ENCODE measurements at places on chromosomes 1 and 21.
A peak's percentile ranks its signal among the peaks of the same experiment; 100 is the strongest.

GRCh38 chr1:163807331-163808049 lies 485.7 kb downstream of the NUF2 start:
- DNase-seq = no peak

DNA sequence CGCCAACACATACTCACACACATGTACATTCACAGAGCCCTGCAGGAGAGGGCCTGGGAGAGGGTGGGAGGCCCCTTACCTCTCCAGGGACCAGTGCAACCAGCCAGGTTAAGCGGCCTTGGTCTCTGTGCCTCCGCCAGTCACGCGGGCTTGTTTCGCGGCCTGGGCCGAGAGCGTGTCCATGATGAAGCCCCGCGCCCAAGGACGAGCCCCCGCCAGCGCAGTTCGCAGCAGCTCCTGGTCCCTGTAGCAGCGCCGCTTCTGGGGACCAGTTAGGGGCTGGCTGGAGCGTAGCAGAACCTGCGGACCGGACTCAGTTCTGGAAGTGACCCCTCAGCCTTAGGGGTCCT lies 7.3 kb upstream of the FAM167B start:
- no peak for DNase-seq

- DNase-seq = no peak
Measured at GRCh38 chr21:34890724-34891612, 158.1 kb downstream of the RUNX1 start.

DNA sequence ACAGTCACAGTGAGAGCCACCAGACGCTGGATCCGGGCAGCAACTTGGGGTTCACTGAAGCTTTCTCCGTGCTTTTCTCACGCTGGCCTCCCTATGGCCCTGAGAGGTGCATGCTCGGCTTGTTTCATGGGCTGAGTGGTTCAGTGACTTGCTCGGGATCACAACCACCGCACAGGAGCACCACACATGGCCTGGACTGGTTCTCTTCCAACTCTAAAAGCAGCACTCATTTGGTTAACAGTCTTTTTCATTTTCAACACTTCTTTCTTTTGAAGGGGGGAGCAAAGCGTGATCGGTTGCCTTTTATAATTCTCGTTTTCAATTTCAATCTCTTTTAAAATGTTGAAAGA lies 26.2 kb downstream of the UBIAD1 start:
- no peak for DNase-seq

- no peak for DNase-seq
Measured at GRCh38 chr1:23020706-23021405, 1.6 kb downstream of the KDM1A start.

DNA sequence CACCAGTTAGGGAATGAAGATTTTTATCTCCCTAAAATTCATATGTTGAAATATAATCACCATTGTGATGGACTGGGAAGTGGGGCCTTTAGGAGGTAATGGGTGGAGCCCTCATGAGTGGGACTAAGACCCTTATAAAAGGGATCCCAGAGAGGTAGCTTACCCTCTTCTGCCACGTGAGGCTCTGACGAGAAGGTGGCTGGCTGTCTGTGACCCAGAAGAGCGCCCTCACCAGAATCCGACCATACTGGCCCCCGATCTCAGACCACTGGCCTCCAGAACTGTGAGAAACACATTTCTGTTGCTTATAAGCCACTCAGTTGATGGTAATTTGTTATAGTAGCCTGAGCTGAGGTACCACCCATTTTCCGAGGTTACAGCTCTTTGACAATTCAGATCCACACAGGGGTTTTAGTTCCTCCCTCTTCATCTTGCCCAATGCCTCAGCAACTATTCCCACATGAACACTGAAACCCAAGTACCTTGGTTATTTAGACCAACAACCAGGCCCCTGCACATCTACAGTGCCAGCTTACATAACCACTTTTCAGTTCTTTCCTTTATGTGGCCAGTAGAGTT lies 27.6 kb upstream of the HUNK start:
- no peak for DNase-seq

DNA sequence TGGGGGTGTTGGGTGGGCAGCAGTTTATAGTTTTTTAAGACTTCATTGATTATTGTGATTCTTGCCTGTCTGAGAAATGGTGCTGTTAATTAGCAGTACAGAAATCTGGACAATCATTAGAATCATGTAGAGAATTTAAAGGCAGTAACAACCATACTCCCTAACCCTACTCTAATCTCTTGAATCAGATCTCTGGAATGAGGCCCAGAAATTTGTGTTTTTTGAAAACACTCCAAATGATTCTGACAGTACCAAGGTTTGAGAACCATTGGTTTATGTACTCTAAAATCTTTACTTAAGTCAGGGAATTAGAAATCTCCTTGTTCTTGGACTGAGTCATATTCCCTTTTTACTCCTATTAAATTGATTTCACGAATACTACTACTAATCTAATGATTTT lies 24.0 kb downstream of the FNBP1L start:
- DNase-seq = no peak

DNA sequence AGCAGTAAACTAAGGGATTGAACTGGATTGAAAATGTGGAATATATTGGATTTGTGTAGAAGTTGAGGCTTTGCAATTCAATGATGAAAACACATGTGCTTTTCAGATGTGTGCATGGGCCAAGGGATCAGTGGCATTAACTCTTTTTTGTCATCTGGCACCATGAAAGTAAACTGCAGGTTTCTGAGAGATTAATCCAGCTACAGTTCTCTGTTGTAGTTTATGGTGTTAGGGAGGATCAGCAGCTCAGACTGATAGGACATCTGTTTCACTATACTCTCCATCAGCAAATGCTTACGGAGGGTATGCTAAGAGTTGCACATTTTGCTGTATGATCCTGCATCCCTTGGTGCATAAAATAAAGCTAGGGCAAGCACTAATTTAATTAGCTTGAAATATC lies 82.6 kb downstream of the C1orf21 start:
- DNase-seq = no peak

DNA sequence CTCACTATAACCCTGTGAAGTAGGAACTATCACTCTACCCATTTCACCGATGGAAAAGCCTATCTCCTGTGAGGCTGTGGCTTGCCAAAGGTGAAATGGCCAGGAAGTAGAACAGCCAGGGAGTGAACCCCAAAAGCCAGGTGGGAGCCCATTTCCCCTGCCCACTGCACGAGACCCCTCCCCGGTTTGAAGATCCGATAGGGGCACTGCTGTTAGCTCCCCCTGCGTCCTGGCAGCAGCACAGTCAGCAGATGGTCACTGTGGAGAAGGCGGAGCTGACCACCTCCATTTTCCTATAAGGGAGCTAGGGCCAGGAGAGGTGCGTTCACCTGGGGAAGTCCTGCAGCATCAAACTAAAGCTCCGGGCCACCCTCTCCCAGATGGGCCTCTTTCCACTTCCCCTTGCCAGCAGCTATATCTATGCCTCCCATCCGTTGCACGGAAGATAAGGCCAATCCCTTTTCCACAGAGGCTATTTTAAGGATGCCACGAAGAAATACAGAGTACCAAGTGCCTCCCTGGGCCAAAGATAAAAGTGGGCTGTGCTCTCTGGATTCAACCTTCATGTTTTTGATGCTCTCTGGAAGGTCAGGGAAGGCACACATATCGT lies 7.8 kb downstream of the ERG start:
- no peak for DNase-seq

DNA sequence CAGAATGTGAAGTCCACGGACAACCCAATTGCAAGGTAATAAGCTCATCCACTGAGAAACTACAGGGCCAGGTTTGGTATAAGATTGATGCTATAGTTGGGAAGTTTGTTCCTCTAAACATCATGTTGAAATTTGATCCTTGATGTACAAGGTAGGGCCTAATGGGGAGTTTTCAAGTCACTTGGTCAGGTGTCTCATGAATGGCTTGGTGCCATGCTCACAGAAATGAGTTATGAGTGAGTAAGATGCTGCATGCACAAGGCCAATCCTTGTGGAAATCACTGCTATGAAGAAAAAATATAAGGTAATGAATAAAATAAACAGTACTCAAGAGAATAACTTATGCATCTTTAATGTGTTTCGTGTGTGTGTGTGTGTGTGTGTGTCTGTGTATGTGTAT lies 1891.2 kb downstream of the NCAM2 start:
- DNase-seq = no peak

DNA sequence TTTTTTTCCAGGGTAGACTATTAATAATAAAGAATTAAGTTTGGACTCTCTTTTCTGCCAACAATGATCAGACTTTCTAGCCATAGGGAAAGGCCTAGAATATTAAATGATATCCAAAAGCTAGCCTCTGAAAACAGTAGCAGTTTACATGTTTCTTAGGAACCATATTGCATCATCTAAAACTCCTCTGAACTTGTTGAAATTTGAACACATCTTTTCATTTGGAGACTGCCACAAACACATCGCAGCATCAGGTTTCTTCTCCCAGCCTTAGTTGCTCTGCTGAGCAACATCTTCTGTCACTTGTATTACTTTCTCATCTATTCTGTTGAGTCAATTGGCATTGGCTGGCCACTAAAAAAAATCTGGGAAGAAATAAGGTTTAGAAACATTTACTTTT lies 63.2 kb upstream of the GNG4 start:
- no peak for DNase-seq

DNA sequence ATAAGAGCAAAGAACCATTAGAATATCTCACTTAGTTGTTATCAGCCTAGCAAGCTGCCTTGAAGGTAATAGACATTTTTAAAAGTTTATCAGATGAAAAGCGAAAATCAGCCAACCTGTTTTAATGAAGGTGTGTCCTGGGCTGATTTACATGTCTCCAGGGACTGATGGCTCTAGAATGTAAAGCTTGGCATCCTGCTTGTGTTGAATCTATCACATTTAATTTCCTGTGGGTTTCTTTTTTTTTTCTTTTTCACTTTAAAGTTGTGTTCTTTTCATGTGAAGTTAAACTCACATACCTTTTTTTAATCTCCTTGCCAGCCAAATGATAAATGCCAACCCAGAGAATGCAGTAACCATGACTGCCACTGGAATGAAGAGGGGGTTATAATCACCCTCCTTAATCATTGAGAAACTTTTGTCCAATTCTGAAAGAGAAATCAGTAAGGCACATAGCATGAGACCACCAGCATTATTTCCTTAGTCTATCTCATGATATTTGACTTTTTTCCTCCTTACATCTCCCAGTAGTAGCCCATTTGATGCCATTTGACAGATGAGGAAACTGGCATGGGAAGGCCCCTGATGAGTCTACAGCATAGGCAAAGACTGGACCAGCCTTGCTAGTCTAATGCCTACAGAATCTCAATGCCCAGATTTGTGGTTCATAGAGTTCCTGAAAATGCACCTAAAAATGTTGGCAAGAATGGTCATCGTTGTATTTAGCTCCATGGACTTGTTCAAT lies 10.0 kb downstream of the SELL start:
- DNase-seq = no peak

GRCh38 chr1:182877842-182878241 lies 38.7 kb downstream of the DHX9 start:
- DNase-seq = no peak

- no peak for DNase-seq
Measured at GRCh38 chr1:3155056-3155925, 86.3 kb downstream of the PRDM16 start.

- DNase-seq = no peak
Measured at GRCh38 chr1:76191561-76191960, 117.0 kb downstream of the ST6GALNAC3 start.

DNA sequence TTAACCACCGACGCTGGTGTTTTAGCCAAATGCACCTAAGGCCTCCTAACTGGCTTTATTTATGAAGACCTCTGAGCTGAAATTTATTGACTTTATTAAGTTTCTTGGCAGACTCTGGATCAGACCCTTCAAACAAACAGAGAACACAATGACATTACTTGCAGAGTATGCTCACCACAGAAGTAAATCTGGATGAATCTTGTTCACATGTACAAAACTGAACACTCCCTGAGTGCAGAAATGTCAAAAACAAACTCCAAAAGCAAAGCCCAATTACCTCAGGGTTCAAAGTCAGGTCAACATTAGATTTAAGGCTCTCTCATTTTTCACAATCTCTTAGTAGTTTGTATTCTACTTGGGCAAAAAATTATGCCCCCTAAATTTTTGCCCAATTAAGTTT lies 218.6 kb downstream of the SLC45A1 start:
- no peak for DNase-seq

DNA sequence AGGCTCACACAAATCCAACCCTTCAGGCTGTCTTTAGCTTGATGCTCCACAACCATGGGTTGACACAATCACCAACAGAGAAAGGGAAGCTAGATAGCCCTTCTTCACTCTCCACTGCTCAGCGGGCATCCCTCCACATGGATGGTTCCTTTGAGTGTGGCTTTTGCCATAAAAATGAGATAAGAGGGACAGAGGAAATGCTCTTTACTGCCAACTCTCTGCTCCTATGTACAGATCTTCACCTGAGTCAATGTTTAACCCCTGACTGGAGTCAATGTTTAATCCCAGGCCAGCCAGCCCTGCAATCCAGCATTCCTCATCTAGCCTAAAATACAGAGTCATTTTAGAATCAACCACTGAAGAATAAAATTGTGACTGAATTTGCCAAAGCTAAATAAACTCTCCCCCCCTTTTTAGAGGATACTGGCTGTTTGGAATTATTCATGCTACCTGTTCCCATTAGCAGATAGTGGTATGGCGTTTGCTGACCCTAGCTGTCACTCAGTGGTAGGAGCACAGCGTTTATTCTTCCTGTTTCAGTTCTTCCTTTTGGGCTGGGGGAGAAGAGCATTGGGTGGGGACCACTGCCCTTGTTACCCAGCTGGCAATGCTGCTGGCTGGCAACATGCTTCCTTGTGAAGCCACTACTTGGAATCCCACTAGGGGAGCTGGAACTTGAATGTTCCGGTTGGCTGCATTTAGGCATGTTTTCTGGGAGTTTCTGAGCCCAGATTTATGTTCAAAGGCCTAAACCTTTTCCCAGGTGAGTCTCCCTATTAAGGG lies 5.2 kb upstream of the PIGR start:
- no peak for DNase-seq

DNA sequence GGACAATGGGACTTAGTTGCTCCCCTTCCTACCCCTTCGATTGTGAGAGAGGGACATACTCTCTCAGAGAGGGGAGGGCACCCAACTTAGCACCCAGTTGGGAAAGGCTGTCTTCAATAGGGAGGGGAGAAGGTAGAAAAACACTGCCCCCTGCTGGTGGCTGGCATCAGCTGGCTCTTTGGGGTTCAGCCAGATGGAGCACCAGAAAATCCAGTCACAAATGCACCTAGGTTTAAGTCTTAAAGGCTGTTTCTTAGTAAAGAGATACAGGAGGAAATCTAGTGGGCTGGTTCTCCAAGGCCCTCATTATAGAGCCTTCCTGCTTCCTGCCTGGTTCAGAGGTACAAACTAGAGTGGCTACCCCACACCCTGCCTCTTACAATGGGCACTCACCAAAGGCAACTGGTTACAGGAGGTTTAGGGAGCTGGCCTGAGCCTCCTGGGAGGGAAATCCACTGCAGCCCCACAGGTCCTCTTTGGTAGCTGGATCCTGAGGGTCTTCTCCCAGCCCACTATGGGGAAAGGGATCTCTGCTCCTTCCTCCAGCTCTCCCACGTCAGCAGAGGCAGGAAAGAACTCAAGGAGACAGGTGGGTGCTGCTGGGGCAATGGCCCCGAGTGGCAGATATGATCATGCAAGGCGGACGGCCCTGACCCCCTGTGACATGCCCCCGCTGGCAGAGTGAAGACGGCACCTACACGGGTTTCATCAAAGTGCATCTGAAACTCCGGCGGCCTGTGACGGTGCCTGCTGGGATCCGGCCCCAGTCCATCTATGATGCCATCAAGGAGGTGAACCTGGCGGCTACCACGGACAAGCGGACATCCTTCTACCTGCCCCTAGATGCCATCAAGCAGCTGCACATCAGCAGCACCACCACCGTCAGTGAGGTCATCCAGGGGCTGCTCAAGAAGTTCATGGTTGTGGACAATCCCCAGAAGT lies 28.3 kb downstream of the EIF2D start:
- peak; percentile 40 for DNase-seq

Measured in KG1 (cell line).